Prostate gland (tissue), 2 donors: ENCODE measurements at places on chromosomes 3 and 15. TPM values are rescaled to one million over a fixed set of nuclear protein-coding genes. Genes with fewer than 3 reads are reported as not detected.

DNA sequence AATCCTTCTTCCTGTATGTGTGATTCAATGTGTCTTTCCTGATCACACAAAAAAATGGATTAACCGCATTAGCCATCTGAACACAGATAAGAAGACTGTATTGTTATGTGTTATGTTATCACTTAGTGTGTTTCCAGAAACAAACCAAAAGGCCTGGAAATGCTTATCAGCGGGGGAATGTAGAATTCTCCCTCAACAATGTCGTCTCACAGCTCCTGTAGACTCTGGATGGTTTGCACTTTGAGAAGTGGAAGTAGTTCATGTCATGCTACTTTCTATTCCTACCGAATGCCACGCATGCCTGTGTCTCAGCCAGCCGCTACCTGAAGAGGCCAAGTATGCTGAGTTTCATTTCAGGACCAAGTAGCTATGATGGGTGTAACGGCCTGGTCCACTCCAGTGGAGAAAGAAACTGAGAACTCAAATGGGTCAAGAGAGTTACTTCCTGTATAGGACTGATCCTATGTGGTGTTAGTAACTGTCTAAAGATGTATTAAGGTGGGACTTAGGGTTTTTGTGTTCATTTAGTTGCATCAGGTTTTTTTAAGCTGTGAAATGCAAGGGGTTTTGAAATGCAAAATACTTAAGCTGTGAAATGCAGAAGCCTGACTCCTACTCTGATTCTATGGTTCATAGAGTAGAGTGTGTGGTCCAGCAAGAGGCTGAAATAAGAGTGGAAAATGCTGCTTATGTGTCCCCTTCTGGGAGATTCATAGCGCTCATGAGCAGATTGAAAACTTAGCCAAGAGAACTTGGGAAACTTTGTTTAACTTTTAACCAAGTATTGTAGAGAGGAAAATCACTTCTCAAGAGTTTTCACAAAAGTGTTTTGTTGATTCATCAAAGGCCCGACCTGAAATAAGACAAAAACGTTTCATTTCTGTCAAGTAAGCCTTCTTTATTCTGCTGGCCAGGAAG is 118.5 kb upstream of the LMOD3 start:
- H3K4me3 ChIP-seq: no peak overlapping the region
- no peak for DNase-seq
- H3K27me3 ChIP-seq: no peaks in the 10 kb centered on the region
- no peaks in the 10 kb centered on the region for H3K4me1 ChIP-seq
- no peak overlapping the region for H3K27ac ChIP-seq

GRCh38 chr3:155714295-155714718 is 30.6 kb downstream of the PLCH1 start:
- no peaks in the 10 kb centered on the region for H3K27me3 ChIP-seq
- no peak for DNase-seq
- no peaks in the 10 kb centered on the region for H3K4me1 ChIP-seq
- H3K36me3 ChIP-seq: no peaks in the 10 kb centered on the region

GRCh38 chr15:85646538-85647091 is 148.1 kb downstream of the KLHL25 start:
- no peak for DNase-seq
- H3K27me3 ChIP-seq: no peaks in the 10 kb centered on the region
- H3K36me3 ChIP-seq: no peaks in the 10 kb centered on the region
- H3K4me3 ChIP-seq: no peak overlapping the region
- no peaks in the 10 kb centered on the region for H3K4me1 ChIP-seq
- no peak overlapping the region for H3K27ac ChIP-seq

GRCh38 chr3:66490214-66490613 is 10.6 kb downstream of the LRIG1 start:
- H3K4me1 ChIP-seq: peaks cover 35% of the 10 kb centered on the region
- H3K27ac ChIP-seq: peak overlapping the region; percentile 97
- no peaks in the 10 kb centered on the region for H3K36me3 ChIP-seq
- no peak overlapping the region for H3K4me3 ChIP-seq
- no peaks in the 10 kb centered on the region for H3K27me3 ChIP-seq
- peak; percentile 43 for DNase-seq

- no peaks in the 10 kb centered on the region for H3K27me3 ChIP-seq
- H3K4me1 ChIP-seq: peaks cover 8% of the 10 kb centered on the region
- no peaks in the 10 kb centered on the region for H3K36me3 ChIP-seq
- no peak for DNase-seq
- peak overlapping the region; percentile 32 for H3K27ac ChIP-seq
Measured at GRCh38 chr3:142210608-142211007, 14.8 kb downstream of the GK5 start.

DNA sequence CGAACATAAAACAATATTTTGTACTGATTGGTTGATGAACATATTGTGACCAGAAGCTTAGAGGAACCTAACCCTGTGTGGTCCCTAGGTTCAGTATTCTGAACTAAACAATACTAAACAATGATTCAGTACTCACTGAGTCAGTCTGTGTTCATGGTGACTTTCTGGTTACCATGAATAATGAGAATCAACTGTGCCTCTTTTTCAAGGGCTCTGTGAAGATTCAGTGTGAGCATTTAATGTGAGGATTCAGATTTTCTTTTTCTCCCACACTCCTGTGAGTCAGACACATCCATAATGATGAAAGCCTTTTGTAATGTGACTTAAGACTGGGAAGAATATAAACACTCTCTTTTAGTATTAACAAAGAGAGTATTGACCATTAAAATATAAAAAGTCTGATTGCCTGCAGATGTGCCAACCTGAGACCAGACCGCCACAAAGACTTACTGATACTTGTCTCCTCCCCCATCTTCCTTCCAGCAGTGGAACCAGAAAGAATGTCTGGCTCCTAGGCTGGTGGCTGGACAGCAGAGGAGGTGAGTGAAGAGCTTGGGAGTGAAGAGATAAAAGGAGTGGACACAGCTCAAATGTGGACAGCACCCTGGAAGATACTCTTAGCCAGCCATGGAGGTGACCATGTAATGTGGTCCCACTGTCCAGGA is 17.6 kb upstream of the ACTL6A start:
- H3K27me3 ChIP-seq: no peaks in the 10 kb centered on the region
- H3K4me1 ChIP-seq: no peaks in the 10 kb centered on the region
- H3K27ac ChIP-seq: no peak overlapping the region
- no peak for DNase-seq
- H3K36me3 ChIP-seq: no peaks in the 10 kb centered on the region

GRCh38 chr3:149654188-149654601 is 3.6 kb downstream of the WWTR1 start:
- H3K36me3 ChIP-seq: no peaks in the 10 kb centered on the region
- no peak overlapping the region for H3K4me3 ChIP-seq
- no peak for DNase-seq
- H3K4me1 ChIP-seq: peaks cover 4% of the 10 kb centered on the region

GRCh38 chr15:38625886-38626285 is 61.3 kb upstream of the RASGRP1 start:
- H3K36me3 ChIP-seq: no peaks in the 10 kb centered on the region
- H3K27ac ChIP-seq: no peak overlapping the region
- no peak for DNase-seq
- H3K4me3 ChIP-seq: no peak overlapping the region
- no peaks in the 10 kb centered on the region for H3K27me3 ChIP-seq

- no peaks in the 10 kb centered on the region for H3K27me3 ChIP-seq
- H3K27ac ChIP-seq: no peak overlapping the region
- no peaks in the 10 kb centered on the region for H3K36me3 ChIP-seq
- H3K4me3 ChIP-seq: no peak overlapping the region
Measured at GRCh38 chr15:39078026-39078425, 502.9 kb upstream of the THBS1 start.

- DNase-seq: no peak
- H3K36me3 ChIP-seq: no peaks in the 10 kb centered on the region
- no peaks in the 10 kb centered on the region for H3K27me3 ChIP-seq
- no peak overlapping the region for H3K27ac ChIP-seq
Measured at GRCh38 chr3:94778814-94779494, 716.1 kb downstream of the NSUN3 start.

DNA sequence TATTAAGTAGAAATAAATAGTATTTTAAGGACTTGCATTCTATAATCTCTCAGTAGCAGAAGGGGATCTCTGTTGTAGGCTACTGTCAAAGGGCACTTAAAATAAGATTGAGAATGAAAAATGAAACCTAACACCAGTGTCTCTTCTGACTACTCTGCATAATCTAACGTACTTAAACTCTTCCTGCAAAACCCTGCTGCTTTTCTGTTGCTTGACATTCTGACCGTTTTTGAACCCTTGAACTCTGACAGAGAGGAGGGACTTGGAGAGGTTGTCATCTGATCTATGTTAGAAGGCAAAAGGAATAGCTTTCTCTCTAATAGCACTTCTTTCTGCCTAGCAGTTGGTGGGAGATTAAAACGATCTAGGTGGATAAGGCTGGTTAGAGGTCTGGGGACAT is 204.6 kb downstream of the ZIC1 start:
- H3K27ac ChIP-seq: no peak overlapping the region
- H3K4me3 ChIP-seq: no peak overlapping the region
- H3K27me3 ChIP-seq: no peaks in the 10 kb centered on the region

- DNase-seq: no peak
- H3K4me3 ChIP-seq: no peak overlapping the region
- H3K27ac ChIP-seq: no peak overlapping the region
- no peaks in the 10 kb centered on the region for H3K27me3 ChIP-seq
Measured at GRCh38 chr15:63517202-63517601, 12.8 kb downstream of the USP3 start.

- DNase-seq: no peak
- no peaks in the 10 kb centered on the region for H3K36me3 ChIP-seq
- no peak overlapping the region for H3K27ac ChIP-seq
- no peak overlapping the region for H3K4me3 ChIP-seq
Measured at GRCh38 chr3:29720665-29721064, 439.8 kb downstream of the RBMS3 start.

DNA sequence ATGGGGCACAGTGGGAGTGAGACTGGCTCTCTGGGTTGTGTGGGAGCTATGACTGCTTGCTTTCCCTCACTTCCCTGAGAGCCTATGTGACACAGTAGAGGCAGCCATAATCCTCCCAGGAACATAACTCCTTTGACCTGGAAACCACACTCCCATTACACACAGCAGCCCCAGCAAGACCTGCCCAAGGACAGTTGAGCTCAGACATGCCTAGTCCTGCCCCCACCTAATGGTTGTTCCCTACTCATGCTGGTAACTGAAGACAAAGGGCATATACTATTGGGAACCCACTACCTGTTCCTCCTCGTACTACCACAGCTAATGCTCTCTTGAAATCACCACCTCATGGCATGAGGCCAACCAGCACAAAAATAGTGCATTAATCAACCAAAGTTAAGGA is 550.4 kb upstream of the ARPP21 start:
- no peak overlapping the region for H3K27ac ChIP-seq
- H3K4me3 ChIP-seq: no peak overlapping the region
- DNase-seq: no peak
- H3K4me1 ChIP-seq: no peaks in the 10 kb centered on the region
- no peaks in the 10 kb centered on the region for H3K36me3 ChIP-seq

- DNase-seq: no peak
- H3K27ac ChIP-seq: no peak overlapping the region
- H3K27me3 ChIP-seq: no peaks in the 10 kb centered on the region
- H3K36me3 ChIP-seq: no peaks in the 10 kb centered on the region
- no peaks in the 10 kb centered on the region for H3K4me1 ChIP-seq
Measured at GRCh38 chr3:155270063-155270462, 23.4 kb downstream of the STRIT1 start.

DNA sequence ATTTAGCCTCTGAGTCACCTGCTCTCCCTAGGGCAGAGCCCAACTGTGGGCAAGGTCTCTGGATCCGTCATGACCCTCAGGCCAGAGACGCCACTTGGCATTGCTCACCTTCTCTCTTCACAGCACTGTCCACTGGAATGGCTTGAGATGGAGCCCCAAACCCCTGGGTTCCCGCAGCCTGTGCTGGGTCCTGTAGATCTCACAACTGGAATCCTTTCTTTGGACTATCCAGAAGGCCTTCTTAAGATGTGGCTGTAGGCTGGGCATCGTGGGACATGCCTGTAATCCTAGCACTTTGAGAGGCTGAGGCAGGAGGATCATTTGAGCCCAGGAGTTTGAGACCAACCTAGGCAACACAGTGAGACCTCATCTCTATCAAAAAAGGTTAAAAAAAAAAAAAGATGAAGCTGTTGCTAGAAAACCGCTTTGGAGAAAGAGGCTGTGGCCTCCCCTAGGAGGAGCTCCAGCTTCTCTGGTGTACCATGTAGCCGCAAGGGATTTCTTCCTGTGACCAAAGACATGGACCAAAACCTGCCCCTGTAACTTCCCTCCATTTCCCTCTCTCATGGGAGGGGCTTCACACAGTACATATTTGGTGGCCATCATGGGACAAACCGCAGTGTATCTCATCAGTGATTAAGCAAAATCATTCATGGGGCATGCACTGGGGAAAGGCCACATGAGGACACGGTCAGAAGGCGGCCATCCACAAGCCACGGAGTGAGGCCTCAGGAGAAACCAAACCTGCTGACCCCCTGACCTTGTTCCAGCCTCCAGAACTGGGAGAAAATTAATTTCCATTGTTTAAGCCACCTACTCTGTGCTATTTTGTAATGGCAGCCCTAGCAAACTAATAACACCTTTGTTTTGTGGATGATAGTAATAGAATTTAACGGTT is 23.3 kb upstream of the BUB1B start:
- H3K27ac ChIP-seq: no peak overlapping the region
- no peak overlapping the region for H3K4me3 ChIP-seq
- DNase-seq: no peak
- H3K36me3 ChIP-seq: no peaks in the 10 kb centered on the region
- no peaks in the 10 kb centered on the region for H3K4me1 ChIP-seq
- no peaks in the 10 kb centered on the region for H3K27me3 ChIP-seq

DNA sequence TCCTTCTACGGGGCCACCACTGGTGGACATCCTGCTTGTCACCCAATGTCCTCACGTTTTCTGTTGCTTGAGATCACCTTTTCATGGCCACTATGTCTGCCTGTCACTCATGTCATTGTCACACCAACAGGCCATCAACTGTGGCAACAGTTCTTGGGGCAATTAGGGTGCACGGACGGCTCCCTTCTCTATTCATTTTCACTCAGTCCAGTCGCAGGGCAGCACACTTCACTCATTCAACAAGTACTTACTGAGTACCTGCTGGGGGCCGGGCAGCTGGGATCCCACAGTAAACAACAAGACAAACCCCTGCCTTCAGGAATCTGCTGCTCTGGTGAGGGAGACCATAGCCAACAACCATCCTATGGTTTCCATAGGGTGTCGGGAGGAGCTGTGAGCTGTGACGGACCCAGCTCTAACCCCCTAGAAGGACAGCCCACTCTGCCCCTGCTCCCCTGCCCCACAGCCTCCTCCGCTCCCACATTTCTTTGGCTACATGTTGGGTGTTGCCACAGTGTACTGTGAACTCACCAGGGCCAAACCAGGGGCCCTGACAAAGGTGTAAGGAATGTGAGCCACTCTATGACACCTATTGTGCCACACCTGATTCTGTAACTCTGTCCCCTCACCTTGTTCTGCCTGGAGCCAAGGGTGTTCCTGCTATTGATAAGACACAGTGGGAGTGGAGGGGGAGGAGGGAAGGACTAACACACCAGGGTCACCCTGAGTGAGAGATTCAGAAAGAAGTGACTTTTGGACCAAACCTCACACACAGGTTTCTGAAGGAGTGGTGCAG is 1.9 kb downstream of the VILL start:
- no peaks in the 10 kb centered on the region for H3K36me3 ChIP-seq
- H3K4me1 ChIP-seq: peaks cover 2% of the 10 kb centered on the region
- no peaks in the 10 kb centered on the region for H3K27me3 ChIP-seq
- peak overlapping the region; percentile 81 for H3K27ac ChIP-seq

- H3K27me3 ChIP-seq: no peaks in the 10 kb centered on the region
- no peak for DNase-seq
- H3K36me3 ChIP-seq: no peaks in the 10 kb centered on the region
Measured at GRCh38 chr3:42819351-42819965, 10.2 kb downstream of the ACKR2 start.

CFAP100 gene
- not detected for total RNA-seq

DUOX2 gene
- 2.3 TPM for total RNA-seq

ETV5 gene
- 16.5 TPM for total RNA-seq

AP3B2 gene
- 5.4 TPM for total RNA-seq
